Hypothalamus (tissue), 51 donors: ENCODE measurements at places on chromosomes 4 and X.

GRCh38 chr4:7159923-7160322, 32.4 kb upstream of the SORCS2 start:
- DNase-seq: no peak

DNA sequence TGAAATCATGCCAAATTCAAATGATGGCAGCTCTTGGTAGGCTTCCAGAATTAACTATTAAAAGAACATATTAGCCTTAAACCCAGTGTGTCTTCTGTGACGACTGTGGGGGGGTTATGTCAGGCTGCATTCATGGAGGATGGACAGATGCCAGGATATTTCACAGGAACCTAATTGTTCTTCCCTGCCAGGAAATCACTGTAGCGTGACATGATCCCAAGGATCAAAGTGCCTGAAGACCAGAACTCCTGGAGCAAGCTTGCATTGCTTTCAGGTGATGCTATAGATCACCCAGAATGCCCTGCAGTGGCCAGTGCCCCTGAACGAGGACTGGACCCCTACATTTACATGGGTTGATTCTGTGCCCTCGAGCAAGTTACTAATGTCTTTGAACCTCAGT, 1093.0 kb upstream of the TENM3 start:
- DNase-seq: no peak

GRCh38 chr4:125836597-125837195, 521.9 kb downstream of the FAT4 start:
- no peak for DNase-seq

DNA sequence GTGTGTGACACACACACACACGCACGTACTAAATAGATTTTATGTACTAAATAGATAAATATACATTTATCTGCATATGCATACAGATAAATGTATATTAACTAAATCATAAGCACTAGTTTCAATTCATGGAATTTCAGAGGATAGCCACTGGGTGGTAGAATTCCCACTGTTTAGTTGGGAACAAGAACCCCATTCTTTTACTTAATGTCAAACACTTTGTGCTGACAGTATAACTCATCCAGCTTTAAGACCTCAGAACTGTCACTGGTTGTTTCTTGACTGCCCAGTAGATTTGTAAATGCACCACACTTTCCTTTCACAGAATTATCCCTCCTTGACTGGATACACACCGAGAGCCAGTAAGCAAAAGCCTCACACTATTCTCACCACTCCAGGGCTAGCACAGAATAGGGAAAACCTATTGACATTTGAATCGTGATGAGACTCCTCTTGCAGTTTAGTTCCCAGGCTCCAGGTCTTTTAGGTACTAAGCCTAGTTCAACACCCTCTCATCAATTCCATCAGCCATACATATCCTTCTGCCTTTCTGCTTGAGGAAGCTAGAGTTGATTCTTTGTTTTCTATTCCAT, 32.4 kb downstream of the PPARGC1A start:
- DNase-seq: no peak

- no peak for DNase-seq
Measured at GRCh38 chrX:8083286-8083685, 87.8 kb downstream of the VCX2 start.

DNA sequence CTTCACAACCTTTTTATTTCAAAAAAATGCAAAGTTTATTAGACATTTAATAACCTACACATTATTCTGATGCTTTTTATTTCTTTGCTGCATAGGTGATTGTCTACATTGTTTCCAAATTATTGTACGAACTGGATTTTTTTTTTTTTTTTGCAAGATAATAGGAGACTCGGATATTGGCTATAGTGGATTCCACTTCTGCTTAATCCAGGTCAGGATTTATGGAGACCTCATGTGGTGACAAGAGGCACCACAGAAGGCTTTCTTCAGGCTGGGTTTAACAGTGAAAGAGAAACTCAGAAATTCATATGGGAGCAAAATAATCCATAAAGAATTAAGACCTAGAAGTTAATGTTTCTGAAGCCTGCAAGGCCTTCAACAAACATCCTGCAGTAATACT, 2.4 kb upstream of the SLIT2 start:
- no peak for DNase-seq

DNA sequence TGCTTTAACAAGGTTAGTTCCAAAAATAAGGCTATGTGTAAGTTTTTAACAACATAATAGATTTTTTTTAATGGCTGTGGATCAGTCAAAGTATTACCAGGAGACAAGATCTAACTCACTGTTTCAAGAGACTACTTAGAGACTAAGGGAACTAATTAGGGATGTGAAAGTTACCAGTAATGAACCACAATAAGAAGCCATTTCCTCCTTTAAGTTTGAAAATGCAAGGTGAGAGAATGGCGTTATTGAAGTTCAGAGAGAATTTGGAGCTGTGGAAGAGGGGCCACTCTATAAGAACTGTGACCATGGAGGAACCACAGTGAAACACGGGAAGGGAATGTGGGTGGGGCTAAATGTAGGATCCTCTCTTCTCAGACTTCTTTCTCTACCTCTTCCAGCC, 624.2 kb downstream of the GLUD2 start:
- no peak for DNase-seq

- DNase-seq: no peak
Measured at GRCh38 chrX:81367291-81367690, 165.4 kb downstream of the SH3BGRL start.

- DNase-seq: no peak
Measured at GRCh38 chrX:7347465-7347864, 199.5 kb upstream of the PUDP start.

DNA sequence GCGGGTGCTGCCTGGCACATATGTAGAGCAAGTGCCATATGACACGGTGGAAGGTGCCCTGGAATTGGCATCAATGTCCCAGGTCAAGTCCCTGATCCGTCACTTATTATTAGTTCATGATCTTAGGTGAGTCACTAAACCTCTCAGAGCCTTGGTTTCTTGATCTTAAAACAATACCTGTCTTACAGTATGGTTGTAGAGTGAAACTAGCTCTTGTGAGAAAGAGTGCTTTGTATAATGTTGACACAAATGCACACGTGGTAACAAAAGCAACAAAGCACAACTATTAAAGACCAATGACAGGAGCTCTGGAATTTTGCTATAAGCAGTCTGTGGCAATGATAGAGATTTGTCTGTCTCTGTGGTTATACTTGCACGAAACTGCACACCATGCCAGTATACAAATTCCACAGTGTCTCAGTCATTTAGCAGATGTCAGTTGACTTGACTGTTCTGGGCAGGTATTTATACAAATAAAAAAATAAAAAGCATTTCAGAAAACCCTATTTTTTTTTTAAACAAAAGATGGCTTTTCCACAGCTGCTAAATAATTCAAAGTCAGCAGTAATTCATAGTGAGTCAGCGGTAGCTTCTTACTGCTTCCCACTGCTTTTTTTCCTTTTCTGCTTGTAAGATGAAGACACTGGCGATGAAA, 19.7 kb upstream of the ACSL1 start:
- no peak for DNase-seq

GRCh38 chr4:83231620-83232076, 53.0 kb downstream of the COQ2 start:
- DNase-seq: no peak

GRCh38 chrX:154013614-154014360, 5.9 kb downstream of the IRAK1 start:
- peak; percentile 22 for DNase-seq

DNA sequence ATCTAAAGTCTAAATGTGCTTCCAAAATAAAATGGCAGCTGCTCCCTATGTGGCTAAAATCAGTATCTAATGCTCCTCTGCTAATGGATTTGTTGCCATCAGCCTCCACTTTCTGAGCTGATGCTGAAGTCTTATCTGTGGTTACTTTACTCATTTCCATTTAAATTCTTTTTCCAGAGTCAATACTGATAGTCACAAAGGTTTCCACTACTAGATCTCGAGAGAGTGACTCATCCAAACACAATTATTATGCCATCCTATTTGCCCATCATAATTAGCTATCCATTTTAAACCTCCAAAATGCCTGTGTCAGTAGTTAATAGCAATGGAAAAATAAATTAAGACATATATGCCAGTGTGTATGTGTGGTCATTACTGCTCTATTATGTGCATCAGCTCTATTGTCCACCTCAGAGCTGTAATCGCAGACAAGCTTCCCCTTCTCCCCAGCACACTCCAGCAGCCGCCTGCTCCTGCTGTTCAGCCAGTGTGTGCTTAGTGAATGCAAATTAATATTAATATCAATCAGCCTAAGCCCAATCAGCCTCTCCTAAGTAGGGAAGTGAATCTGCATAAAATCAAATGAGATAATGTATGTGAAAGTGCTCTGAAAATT, 199.8 kb upstream of the ZIC3 start:
- DNase-seq: no peak

DNA sequence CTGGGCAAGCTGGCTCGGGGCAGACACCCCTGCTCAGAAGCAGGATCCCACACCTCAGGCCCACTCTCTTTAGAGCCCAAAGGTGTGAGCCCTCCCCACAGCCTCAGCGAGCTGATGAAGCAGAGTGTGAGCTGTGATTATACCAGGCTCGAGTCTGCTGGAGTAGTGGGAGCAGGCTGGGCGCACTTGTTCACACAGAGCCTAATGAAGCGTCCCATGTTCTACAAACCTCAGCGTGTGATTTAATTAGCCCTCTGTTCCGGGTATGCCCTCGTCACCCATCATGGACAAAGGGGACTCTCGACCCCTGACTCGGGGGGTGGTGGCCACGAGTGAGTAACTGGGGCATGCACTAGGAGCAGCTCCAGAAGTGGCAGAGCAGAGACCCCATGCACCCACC, 62.3 kb downstream of the PPP2R2C start:
- no peak for DNase-seq

DNA sequence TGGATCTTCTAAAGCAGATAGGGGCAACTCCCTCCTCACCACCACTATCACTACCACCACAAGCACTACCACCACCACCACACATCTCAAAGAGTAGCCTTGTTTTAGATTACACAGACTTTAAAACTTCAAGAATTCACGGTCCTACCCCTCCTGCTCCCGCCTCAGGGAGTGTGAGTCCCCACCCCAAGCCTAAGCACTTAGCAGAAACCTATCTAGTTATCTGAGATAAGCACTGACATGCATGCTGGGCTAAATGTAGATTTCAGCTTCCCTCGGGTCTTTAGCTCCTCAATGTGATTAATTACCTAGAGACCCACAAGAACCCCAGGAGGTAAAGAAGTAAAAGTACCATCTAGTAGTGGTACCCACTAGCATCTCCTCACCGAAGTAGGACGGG, 775 bp downstream of the AMOT start:
- DNase-seq: no peak

- DNase-seq: no peak
Measured at GRCh38 chr4:153146031-153146430, 58.2 kb upstream of the TRIM2 start.

DNA sequence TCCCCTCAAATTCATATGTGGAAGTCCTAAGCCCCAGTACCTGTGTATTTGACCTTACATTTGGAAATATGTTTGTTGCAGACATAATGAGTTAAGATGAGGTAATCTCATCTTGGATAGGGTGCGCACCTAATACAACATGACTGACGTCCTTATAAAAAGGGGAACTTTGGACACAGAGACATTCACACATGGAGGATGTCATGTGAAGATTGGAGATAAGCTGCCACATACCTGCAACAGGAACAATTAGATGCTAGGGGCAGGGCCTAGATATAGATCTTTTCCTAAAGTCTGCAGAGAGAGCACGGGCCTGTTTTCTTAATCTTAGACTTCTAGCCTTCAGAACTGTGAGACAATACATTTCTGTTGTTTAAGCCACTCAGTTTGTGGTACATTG, 162.5 kb downstream of the IL1RAPL2 start:
- no peak for DNase-seq

DNA sequence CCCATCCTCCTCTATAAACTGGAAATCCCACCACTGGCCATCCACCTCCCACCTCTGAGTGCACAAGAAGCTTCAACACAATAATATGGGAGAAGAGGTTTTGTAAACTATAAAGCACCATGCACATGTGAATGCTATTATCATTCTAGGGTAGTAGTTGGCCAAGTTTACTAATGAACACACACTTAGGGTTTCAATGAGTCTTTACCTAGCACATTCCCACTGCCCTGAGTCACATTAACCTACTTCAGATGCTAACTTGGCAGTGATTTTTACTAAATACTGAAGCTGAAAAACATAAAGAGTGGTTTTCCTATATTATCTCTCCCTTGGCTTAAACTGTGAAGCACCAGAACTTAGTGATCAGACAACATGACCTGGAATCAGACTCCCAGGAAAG, 93.9 kb downstream of the SH3KBP1 start:
- DNase-seq: no peak

- no peak for DNase-seq
Measured at GRCh38 chrX:22012051-22012450, 20.1 kb upstream of the PHEX start.
